Muscle of leg (tissue), 16 donors: ENCODE measurements at places on chromosomes 5 and 9. TPM values are rescaled to one million over a fixed set of nuclear protein-coding genes. Genes with fewer than 3 reads are reported as not detected.
A peak's percentile ranks its signal among the peaks of the same experiment; 100 is the strongest.

GRCh38 chr5:79493596-79494345, 20.2 kb downstream of the HOMER1 start:
- no peak for DNase-seq

Gene RGS7BP
- 3.0 TPM for polyA plus RNA-seq

- peak; percentile 67 for DNase-seq
Measured at GRCh38 chr5:120806202-120806601, 342.1 kb downstream of the PRR16 start.

GRCh38 chr5:161058781-161059180, 206.8 kb upstream of the ATP10B start:
- peak; percentile 44 for DNase-seq

Gene PLAC8L1
- polyA plus RNA-seq: 0.42 TPM

Gene SHOC1
- polyA plus RNA-seq: 0.04 TPM
